Right kidney (tissue), 9 donors: ENCODE measurements at places on chromosomes 2 and 18.

- DNase-seq, result no peak
Observed at GRCh38 chr2:168233726-168234406, 13.5 kb downstream of the STK39 start.

DNA sequence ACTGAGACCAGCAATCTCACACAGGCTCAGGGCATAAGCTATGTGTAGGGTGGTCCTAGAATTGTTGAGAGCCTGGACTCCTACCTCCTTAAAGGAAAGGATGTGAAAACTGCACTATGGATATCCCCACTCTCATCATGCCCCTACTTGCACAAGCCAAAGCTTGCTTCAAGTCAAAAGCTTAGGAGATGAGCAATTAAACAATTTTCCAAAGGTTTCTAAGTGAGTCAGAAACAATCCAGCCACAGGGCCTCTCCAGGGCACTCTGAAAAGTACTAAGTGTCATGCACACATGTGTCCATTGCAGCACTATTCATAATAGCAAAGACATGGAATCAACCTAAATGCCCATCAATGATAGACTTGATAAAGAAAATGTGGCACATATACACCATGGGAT, 215.4 kb downstream of the AFF3 start:
- no peak for DNase-seq

- no peak for DNase-seq
Observed at GRCh38 chr2:178280244-178280852, 86.0 kb downstream of the OSBPL6 start.

- no peak for DNase-seq
Observed at GRCh38 chr2:219252570-219252899, 508 bp upstream of the TUBA4B start.

DNA sequence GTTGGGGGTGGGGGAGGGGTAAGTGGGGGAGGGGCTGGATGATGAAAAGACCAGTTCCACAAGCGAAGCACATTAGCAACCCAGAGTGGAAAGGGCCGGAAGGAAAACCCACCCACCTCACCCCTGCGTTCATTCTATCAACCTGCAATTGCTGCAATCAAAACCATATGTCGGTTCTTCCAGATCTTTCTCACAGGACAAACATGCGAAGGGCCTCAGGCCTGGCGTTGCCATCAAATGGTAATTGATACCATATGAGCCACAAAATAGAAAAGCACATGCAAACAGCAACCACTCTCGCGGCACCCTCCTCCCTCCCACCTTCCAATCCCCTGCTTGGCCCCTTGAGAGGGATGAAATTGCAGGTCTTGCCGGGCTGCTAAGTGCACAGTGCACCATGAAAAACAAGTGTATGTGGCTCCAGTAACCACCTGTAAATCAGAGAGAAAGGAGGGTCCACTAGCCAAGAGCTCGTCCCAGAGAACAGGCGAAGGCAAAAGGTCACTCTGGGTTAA, 287.5 kb downstream of the TCF4 start:
- no peak for DNase-seq

- no peak for DNase-seq
Observed at GRCh38 chr18:21722687-21723086, 17.9 kb upstream of the MIB1 start.

DNA sequence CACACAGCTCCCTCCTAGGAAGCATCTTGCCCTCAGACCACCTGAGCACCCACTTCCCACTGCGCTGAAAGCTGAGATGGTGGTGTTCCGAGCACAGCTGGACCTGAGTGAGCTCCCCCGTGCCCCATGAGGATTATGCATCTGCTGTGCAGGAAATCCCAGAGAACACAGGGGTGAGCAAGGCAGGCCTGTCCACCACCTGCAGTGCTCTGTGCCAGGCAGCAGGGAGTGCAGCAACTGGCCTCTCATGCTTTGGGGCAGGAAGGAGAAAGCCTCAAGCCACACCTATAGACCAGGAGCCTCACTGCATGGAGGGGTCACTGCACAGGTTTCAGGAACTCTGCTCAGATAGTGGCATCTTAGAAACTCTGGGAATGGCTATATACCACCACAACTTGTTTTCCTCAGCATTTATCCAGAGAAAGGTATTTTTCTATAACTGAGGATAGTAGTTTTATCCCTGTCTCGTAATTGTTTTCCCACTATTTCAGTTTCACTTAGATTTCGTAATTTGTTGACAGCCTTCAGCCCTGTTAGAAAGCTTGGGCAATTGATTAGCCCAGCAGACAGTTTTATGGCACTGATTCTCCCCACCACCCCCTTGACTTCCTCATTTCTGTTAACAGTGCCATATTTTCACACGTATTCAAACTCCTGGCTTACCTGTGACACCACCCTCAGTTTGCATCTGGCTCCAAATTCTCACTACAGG, 144.3 kb upstream of the DAPL1 start:
- no peak for DNase-seq

GRCh38 chr2:215356948-215357461, 45.1 kb downstream of the ATIC start:
- DNase-seq, result no peak

DNA sequence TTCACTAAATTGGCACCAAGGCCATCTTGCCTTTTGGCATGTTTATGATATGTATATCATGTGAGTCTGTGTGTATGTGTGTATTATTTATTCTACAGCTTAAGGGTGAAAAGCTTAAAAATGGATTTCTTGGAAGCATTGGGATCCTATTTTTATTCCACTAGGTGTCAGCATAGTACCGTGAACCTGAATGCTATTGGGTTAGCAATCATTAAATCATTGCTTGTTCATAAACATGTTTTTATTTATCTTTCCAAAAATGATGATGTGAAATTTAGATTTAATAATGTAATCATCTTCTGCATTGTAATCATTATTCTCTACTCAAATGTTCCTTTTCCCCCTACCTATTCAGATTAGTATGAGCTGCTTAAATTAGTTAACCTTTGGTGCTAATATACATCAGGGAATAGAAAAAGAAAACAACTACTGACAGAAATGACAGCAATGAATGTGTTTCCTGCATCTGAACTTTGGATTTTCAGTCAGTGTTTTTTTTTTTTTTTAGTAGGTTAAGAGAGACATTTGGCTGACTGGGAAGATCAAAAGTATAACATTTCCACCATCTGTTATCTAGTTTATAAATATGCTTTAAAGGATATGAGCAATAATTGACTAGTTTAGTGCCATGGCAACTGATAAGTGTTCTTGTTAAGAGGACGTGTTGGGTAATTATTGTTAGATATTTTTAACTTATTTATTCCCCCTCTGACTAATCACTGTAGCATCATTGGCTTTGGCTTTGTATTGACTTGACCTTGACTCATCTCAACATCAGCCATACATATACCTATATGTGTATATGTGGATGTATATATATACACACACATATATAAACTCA, 14.1 kb upstream of the ZSWIM2 start:
- no peak for DNase-seq

DNA sequence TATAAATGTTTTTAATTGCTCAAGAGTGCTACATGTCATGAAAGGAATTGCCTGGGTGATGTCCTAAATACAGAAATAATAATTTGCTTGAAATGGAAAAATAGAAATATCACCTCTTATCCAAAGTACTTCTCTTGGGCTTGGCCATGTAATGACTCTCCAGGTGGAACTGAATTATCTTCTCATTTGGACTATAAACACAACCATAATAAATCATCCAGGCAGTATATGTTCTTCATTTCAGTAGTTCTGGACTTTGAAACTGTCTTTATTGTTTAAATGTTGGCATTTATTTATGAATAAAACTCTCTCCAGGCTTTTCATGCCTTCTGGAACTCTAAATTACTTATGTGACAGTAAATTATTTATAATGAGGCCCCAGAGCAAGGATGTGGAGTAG, 40.5 kb downstream of the OXER1 start:
- DNase-seq, result no peak

DNA sequence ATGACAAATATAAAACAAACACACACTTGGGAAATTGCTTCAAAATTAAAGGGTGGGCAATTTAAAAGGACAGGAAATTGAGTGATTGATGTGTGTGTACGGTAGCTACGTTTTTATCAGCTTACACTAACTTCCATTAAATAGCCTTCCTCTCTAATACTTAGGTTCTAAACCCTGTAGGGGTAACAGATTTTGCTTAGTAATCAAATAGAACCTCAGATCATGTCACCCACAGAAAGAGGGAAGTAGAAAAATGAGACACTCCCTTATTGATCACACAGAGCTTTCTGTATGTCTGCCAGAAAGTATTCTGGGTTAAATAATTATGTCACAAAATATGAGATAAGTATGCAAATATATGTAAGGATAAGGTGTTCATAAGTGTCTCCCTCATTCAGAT, 93.3 kb downstream of the ICA1L start:
- DNase-seq, result no peak

- DNase-seq, result no peak
Observed at GRCh38 chr2:229265727-229266126, 5.4 kb downstream of the PID1 start.

DNA sequence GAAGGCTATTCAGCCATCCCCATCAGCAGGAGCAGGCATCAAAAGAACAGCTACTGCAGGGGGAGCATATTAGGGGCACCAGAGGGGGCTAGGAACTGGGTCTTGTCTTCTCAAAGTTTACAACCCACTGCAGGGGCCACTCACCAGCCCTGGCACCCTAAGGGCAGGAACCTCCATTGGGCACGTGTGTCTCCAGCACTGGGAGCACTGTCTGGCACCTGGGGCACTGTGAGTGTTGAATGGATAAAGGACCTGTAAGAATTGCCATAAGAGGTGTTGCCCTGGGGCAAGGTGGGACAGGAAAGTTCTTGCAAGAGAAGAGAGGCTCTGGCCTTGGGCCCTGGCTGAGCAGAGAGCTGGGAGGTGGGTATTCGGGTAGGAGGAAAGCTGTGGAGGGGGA, 1.4 kb upstream of the STEAP3 start:
- DNase-seq, result no peak

- DNase-seq, result no peak
Observed at GRCh38 chr18:62986490-62986889, 271.1 kb downstream of the PHLPP1 start.

DNA sequence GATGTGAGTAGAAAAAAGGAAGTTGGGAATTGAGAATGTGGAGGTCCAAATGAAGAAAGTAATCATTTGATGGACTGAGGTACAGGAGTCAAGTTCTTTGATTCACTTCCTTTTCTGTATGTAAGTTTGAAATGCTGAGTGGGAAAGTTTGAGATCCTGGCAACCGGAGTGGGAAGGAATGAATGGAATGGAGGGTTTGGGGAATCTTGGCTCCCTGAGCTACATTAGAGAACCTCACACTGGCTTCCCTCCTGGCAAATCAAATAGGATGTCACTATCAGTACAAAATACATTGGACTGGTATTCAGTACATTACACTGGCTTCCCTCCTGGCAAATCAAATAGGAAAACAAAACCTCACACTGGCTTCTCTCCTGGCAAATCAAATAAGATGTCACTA, 9.8 kb upstream of the RNF138 start:
- no peak for DNase-seq

- DNase-seq, result no peak
Observed at GRCh38 chr2:163778045-163778781, 42.4 kb upstream of the FIGN start.

DNA sequence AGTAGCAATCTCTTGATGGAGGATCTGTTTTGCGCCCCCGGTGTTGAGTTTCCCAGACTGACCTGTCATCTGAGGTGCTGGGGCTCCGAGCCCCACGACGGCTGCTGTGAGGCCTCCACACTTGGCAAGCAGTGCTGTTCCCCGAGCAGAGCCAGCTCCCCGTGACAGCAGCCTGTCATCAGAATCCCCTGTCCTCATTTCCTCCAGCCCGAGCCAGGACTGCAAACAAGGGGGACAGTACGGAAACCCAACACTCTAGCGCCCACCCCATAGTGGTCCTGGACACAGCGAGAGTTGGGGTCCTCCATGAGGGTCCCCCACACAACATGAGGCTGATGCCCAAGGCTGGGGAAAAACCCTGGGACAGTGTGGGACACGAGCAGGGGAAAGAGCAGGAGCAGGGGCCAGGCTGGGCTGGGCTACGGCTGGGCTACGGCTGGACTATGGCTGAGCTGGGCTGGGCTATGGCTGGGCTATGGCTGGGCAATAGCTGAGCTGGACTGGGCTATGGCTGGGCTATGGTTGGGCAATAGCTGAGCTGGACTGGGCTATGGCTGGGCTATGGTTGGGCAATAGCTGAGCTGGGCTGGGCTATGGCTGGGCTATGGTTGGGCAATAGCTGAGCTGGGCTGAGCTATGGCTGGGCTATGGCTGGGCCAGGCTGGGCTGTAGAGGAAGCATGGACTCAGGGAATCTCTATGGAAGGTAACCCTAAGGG, 1.5 kb upstream of the KLHL30 start:
- no peak for DNase-seq

DNA sequence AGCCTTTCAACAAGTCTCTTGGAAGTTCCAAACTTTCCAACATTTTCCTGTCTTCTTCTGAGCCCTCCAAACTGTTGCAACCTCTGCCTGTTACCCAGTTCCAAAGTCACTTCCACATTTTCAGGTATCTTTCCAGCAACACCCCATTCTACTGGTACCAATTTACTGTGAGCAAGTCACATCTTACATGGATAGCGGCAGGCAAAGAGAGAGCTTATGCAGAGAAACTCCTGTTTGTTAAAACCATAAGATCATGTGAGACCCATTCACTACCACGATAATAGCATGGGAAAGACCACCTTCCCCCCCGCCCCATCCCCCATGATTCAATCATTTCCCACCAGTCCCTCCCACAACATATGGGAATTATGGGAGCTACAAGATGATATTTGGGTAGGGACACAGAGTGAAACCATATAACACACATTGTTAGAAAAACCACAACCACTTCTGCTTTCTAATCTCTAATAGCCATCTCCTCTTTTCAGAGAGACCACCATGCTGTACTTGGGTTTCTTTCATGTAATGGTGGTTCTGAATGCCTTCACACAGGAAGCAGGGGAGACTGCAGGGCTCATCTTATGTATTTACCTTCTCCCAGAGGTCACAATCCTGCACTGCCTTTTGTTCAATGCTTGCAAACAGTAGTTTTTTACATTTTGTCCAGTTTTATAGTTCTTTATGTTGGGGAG, 46.0 kb upstream of the CALCRL start:
- no peak for DNase-seq

GRCh38 chr2:191114403-191114886, 36.3 kb downstream of the STAT4 start:
- no peak for DNase-seq

DNA sequence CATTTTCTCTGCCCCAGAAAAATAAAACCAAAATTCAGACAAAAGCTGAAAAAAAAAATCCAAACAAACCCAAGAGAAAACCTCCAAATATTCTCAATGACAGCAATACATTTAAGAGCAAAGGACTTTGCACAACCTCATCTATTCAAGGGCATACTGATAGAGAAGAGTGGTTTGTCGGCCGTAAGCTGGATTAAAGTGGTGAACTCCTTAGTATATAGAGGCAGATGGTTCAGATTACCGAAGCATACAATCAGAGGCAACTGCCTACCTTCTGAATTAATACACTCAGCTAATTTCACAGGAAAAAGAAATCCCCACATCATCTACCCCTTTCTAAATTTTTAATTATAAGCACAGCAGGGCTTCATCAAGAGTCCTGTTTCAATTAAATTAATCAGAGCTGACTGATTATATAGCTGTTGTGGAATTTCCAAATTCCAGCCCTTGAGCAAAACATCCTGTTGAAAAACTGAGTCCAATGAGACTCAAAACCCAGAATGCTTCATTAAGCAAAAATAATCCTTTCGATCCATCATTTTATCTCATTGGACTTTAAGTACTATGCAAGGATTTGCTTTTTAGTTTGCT, at the start of gene CPLX4:
TSS of gene CPLX4 (minus strand) at position 190 of the 591 bp plus-strand sequence. CDS start at position 3, 187 bp downstream.
- no peak for DNase-seq

- DNase-seq, result no peak
Observed at GRCh38 chr2:235711527-235711926, 217.7 kb downstream of the AGAP1 start.
